ENCODE measurements at places on chromosomes 16 and 17.

GRCh38 chr16:9331503-9331902 is 240.1 kb downstream of the HAPSTR1 start:
- DNase-seq = no peak

DNA sequence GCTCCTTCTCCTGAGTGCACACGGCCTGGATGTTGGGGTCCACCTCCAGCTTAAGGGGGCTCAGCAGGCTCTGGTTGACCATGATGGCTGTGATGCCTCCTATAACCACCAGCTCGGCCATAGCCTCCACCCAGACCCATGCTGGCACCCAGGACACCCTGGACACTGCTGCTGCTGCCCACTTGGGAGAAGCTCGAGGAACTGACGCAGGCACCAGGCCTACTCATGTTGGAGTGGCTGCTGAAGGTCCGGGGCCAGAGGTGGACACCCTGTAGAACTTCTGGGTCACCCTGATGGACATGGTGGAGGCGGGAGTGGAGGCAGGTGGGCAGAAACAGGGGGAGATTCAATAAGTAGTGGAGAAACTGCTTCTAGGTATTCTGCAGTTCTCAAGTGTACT is 28.0 kb downstream of the IKZF3 start:
- DNase-seq = no peak

GRCh38 chr17:4934173-4934979 is 2.3 kb downstream of the GP1BA start:
- no peak for DNase-seq

- DNase-seq = no peak
These were observed 23.3 kb downstream of the SHISA6 start for GRCh38 chr17:11264183-11264871.

DNA sequence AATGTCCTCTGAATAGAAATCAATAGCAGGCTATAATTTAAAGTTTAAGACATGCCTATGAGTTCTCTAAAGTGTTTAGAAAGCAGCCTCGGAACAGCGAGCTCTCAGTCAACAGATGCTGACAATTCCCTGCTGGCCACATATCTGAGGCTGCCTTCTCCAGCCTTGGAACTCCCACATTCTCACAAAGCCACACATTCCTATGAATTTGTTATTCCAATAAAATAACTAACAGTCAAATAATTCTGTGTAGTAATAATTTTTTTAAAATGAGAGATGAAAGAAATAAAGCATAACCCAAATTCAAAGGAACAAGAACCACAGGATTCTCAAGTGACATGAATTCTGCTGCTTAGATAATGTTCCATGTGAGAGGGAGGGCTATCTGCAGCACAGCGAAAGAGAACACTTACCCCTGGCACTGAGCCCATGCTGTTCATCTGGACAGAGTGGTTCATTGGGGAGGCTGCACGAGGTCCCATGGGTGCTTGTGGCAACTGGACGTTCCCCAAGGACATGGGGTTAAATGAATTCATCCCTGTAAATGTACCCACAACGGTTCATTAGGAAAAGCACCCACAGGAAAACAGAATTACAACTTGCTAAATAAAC is 56.9 kb upstream of the TRAP1 start:
- DNase-seq = no peak

DNA sequence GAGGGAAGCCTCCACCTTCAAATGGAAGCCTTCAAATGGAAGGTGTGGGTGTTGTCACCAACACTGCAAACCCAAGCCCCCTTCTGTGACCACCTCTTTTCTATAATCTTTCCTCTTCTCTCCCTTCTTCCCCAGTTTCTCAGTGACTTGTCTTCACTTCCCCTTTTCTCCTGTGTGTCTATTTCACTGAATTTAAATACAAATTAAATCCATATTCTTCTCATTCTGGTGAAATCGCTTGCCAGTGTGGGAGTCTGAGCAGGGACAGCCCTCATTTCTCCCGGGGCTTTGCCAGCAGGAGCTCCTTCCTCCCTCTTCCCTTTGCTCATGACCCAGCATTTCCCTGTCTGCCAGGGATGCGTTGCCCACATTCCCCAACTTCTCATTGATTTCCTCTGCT is 6.4 kb upstream of the ITGAX start:
- DNase-seq = no peak

DNA sequence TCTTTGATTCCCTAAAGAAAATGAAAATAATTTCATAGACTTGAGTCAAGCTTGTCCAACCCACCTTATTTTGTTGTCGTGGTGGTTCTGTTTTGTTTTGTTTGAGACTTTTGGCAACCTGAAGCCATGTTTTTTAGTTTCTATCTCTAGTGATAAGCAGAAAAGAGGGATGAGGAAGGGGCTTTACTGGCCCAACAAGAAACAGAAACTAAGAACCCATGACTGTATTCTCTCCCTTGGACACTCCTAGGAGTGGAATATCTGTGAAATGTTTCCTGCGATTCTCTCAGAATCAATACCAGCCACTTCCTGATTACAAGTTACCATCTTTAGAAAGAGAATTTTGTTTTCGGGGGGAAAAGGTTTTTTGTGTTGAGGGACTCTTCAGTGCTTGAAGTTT is 207.5 kb downstream of the PRKCA start:
- no peak for DNase-seq
